ENCODE measurements at places on chromosomes 1 and 21. TPM values are rescaled to one million over a fixed set of nuclear protein-coding genes. Genes with fewer than 3 reads are reported as not detected.
A peak's percentile ranks its signal among the peaks of the same experiment; 100 is the strongest.

DNA sequence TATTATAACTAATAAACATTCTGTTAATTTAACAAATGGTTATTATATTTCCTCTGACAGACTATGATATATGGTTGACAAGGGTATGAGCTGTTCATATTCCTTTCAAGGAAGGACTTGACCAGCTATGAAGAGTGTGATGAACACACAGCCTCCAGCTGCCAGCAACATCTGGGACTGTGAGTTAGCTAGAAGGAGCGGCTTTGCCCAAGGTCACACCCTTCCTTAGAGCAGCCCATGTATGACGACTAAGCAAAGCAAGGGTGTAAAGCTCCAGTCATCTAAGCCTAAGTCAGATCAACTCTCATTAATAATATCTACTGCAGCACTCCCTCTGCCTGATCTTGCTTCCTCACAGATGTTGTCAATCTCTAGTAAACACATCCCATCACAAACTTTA is 355.4 kb downstream of the PLPP3 start:
- DNase-seq: no peak

DNA sequence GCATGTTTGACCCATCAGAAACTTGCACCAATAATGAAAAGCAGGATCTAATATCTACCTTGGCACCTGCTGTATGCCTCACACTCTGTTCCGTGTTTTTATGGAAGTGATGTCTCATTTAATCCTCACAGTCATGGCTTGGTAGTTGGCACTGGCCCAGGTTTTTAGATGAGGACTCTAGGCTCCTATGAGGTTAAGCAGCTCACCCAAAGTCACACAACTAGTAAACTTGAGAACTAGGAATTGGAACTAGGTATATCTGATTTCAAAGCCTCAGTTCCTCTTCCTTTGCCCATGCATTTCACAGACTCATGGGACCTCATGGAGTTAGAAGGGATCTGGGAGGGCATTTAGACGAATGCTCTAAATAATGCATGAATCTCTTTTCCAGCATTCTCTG is 21.3 kb upstream of the TARBP1 start:
- DNase-seq: no peak

GRCh38 chr1:175969231-175969630 is 225.8 kb upstream of the TNR start:
- DNase-seq: no peak

DNA sequence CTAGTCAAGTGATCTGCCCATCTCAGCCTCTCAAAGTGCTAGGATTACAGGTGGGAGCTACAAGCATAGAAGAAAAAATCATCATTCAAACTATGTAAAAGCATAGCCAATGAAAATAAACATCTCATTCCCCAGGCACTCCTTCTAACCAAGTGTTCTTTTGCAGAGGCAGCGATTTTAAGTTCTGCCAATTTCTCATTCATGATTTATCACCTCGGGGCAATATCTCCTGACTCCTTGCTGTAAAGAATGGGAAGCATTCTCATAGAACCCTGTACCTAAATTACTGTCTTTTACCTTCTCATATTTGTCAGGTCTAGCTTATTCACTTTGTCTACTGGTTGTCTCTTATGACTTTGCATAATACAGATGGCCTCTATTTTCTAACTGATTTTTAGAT is 32.5 kb upstream of the IVNS1ABP start:
- DNase-seq: no peak

GRCh38 chr1:27832762-27833161 is 2.2 kb downstream of the PPP1R8 start:
- DNase-seq: no peak

DNA sequence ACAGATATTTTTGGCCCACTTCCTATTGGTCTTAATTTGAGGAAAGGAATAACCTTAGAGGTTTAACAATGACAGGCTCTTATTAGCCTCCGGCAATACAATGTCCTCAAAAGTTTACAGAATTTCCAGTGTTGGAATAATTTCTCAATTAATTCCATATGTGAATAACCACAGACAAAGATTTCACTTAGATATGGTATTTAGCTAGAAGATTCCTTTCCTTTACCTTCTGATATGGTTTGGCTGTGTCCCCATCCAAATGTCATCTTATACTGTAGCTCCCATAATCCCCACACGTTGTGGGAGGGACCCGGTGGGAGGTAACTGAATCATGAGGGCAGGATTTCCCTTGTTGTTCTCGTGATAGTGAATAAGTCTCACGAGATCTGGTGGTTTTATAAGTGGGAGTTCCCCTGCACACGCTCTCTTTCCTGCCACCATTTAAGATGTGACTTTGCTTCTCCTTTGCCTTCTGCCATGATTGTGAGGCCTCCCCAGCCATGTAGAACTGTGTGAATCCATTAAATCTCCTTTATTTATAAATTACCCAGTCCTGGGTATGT is 54.9 kb upstream of the RGS7 start:
- DNase-seq: no peak

- no peak for DNase-seq
Observed at GRCh38 chr1:193060406-193060805, 994 bp downstream of the RO60 start.

- no peak for DNase-seq
Observed at GRCh38 chr1:110859062-110859461, 13.9 kb upstream of the CD53 start.

DNA sequence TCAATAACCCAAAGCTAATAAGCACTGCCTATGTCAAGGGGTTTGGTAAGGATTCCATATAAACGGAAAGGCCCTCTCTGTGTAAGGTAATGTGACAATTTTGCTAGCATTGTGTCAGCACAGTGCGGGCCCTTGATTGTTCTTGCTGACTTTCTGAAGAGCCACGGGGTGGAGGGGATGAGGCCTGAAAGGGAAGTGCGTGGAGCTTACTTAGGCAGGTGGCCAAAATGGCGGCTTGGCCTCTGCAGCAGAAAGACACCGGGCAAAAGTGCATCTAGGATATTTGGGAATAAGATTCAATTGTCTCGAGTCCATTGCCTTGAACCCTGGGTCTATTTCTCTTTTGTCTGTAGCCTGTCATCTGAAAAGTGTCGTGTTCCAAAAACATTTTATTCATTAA is 114.3 kb downstream of the TGFB2 start:
- no peak for DNase-seq

DNA sequence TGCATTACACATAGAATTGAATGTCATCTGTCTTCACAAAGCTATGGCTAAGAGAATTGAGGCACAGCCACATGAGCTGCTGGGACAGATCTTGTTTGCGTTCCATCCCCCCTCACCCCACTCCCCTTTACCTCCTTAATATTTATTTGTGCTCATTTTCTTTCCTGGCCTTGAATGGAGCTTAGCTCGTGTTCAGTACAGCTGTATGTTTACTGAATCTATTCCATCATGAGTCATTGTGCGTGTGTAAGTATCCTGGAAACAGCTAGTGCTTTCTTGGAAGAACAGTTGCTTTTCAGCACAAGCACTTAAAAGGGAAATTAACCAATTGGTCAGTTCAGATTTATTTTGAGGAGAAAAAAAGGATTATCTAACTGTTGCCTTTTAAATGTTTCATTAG is 14.7 kb downstream of the PROX1 start:
- no peak for DNase-seq

DNA sequence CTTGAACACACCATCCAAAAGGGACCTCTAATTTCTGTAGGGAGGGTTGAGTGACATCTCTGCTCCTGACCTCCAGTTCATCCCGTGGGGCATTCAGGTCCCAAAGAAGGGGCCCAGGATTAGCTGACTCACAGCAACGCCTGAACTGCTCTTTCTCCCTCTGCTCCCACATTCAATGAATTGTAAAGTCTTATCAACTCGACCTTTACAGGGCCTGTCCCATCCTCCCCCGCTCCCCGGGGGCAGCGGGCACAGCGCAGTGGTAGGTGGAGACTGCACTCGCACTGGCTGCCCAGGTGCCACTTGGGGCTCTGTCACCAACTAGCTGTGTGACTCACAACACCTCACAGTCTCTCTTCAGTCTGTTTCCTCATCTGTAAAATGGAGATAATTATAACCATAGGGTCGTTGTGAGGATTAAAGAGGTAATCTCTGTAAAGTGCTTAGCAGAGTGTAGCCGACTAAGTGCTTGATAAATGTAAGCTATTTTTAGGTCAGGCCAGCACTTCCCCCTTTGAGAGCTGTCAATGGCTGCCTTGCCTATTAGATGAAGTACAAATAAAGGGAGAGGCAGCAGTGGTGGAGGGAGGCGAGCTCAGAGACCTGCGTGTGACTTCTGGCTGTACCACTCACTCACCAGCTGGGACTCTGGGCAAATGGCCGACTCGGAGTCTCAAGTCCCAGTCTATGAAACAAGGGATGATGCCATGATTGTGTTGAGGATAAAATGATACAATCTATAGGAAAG is 637 bp upstream of the MYBPHL start:
- DNase-seq: no peak

DNA sequence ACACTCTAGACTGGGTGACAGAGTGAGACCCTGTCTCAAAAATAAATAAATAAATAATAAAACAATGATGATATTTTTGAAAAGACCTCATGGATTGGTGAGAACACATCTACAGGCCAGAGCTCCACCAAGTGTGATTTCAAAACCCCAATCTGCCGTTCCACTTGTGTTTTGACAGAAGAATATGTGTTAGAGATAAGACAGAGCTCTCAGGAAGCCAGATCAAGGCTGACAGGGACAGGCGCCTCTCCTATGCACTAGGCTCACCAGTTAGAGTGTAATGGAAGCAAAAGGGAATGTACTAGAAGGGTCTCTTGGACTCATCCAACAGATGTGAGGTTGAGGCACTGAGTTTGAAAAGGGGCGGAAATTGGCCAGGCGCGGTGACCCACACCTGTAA is 110.7 kb upstream of the ERRFI1 start:
- DNase-seq: no peak

DNA sequence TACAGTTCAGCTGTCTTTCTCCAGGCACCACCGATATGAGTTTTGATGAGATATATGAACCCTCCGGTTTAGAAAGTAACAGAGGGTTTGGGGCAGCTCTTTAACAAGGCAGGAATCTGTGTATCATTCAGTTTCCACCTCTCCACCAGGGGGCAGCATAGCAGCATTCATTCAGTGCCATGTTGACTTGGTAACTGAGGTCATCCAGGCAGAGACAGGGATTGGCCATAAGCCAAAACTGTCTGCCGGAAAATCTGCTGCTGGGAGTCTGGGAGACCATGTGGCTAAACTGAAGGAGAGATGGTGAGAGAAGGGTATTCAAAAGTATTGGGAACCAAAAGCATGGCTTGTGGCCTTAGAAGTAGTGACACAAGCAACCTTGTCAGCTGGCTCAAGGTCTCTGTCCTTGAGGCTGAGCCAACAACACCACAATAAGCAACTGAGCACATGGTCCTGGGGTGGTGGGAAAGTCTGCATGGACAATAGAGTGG is 98.5 kb downstream of the LMX1A start:
- DNase-seq: no peak

DNA sequence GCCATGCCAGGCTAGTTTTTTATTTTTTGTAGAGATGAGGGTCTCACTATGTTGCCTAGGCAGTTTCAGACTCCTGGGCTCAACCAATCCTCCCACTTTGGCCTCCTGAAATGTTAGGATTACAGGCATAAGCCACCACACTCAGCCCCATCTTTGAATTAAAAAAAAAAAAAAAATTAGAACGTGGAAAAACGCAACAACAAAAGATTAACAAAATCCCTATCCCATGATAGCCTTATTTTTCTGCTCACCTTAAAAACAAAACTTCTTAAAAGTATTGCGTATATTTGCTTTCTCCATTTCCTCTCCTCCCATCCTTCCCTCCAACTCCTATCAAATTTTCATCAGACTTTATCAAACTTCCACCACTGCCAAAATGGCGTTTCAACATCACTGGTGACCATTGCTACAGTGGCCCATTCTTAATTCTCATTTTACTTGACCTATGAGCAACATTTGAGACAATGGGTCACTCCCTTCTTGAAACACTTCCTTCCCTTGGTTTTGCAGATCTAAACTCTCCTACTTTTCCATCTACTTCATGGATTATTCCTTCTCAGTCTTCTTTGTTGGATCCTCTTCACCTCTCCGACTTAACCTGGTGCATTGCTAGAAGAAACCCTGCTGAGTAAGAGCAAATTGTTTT is 579 bp upstream of the ZNF684 start:
- no peak for DNase-seq

GRCh38 chr1:3481836-3482375 is 27.4 kb downstream of the ARHGEF16 start:
- DNase-seq: no peak

GRCh38 chr1:54671985-54672608 is 30.5 kb downstream of the MROH7 start:
- peak; percentile 68 for DNase-seq

GRCh38 chr1:46166521-46167462 is 8.1 kb upstream of the TSPAN1 start:
- DNase-seq: no peak

GRCh38 chr1:184535191-184535970 is 148.6 kb downstream of the C1orf21 start:
- no peak for DNase-seq

- DNase-seq: no peak
Observed at GRCh38 chr21:32240851-32241687, 37.8 kb downstream of the MIS18A start.

DNA sequence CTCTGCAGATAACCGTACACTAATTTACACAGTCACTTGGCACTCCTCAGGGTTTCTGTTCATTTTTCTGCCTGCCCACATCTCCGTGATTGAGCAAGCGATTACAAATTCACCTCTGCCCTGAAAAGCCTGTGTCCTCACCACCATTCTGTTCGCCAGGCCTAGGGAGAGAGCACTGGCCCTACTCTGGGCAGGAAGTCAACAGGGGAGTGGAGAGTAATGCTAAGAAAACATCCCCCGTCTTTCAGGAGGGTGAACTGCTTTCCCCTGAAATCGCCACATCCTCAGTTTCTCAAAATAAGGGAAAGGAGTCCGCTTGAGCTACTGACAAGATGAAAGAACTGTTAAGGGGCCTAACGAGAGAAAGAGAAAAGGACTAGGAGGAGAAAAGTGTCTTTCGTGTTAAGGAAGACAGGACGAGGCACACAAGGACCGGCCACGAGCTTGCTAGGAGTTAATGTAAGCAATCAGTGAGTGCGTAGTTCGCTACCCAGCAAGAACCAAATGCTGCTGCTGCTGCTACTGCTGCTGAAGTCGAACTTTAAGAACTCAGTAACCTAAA is 632 bp downstream of the PEX19 start:
- DNase-seq: no peak

GRCh38 chr1:22330092-22330759 is 121.4 kb upstream of the ZBTB40 start:
- DNase-seq: no peak

DNA sequence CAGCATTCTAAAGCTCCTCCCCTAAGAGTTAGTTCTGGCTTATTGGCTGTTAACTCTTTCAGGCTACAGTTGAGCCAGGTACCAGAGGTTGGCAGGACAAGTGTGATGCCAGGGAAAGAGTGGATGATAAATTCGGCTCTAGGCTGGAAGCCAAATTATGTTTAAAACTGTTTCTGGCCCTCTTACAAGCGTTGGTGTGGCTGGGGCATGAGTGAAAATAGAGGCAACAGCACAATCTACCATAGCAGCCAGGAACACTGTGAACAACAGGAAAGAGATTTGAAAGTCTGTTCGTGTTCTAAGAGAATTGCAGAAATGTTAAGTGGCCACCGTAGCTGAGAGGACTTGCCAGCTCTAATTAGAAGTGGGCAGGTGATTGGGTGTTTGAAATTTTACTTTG is 84.2 kb downstream of the CDC7 start:
- no peak for DNase-seq

The RCOR3 gene
- total RNA-seq: 62.1 TPM

The ESRRG gene
- not detected for total RNA-seq

The KLF17 gene
- total RNA-seq: not detected

The GPR52 gene
- total RNA-seq: 0.57 TPM

The DTL gene
- total RNA-seq: 82.2 TPM

The DISC1 gene
- total RNA-seq: 12.4 TPM

Data from activated naive CD4-positive, alpha-beta T cell treated with anti-CD3 and anti-CD28 coated beads, Interleukin-2, amount 50 U/mL, for 72 hours (primary cell).